ENCODE measurements at places on chromosomes 11 and 22.
A peak's percentile ranks its signal among the peaks of the same experiment; 100 is the strongest.

GRCh38 chr11:122656073-122656630, 630 bp downstream of the UBASH3B start:
- DNase-seq: peak; percentile 45

DNA sequence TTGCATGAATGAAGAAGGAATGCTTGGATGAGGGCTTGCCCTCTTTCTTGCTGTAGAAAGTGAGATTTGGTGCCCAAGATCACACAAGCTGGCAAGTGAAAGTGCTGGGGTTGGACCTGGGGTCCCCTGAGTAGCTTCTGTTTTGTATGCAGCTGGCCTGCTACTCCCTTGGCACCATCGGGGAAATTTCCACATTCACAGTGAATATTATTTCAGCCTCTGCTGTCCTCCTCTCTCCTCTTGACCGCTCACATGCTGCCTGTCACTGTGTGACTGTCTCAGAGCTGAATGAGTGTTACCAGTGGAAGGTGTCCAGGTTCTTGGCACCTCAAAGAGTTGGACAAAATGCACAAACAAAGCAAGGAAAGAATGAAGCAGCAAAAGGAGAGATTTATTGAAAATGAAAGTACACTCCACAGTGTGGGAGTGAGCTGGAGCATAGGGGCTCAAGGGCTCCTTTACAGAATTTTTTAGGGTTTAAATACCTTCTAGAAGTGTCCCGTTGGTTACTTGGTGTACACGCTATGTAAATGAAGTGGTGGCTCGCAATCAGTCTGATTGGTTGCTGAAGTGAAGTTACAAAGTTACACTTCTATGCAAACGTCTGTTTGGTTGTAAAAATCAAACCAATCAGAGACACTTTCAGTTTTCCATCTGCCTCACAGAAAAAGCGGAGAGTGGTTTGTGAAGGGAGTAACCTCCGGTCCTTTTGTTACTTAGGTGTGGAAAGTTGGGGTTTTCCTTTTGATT, 87.4 kb downstream of the DEPDC5 start:
- no peak for DNase-seq

DNA sequence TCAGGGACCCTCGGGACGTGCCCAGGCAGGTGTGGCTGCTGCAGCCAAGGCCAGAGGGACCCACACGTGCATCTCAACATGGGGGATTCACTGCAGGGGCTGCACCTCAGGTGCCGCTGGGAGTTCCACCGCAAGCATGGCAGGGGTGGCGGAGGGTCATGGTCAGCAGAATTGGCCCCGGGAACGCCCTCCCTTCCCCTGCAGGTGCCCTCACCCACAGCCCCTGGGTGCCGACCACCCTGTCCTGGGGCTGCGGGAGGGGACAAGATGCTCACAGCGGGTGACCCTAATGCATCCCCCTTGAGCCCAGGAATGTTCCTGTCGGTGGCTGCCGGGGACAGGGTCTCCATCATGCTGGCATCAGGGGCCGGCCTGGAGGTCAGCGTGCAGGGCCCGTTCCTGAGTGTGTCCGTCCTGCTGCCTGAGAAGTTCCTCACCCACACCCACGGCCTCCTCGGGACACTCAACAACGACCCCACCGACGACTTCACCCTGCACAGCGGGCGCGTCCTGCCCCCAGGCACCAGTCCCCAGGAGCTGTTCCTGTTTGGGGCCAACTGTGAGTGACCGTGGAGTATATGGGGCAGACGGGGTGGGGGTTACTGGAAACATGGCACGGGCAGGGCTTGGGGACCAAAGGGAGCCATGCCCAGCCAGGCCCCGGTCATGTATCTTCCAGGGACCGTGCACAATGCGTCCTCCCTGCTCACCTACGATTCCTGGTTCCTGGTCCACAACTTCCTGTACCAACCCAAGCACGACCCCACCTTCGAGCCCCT, 5.8 kb downstream of the SUSD2 start:
- DNase-seq: no peak

DNA sequence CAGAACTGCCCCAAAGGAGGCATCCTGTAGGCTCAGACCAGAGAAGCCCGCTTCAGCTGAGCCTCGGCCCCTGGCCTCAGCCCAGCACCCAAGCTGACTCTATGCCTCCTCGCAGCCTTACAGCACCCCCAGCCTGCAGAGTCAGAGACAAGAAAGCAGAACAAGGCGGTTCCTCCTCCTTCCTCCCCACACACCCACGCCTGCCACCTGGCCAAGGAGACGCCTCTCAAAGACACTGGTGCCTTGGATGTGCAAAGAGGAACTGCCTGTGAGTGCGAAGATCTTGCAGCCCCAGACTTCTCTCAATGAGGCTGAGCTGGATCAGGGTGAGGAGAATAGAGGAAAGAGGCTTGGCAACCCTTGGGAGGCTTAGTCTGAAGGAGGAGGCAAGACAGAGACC, 60.2 kb downstream of the PDE2A start:
- DNase-seq: no peak

DNA sequence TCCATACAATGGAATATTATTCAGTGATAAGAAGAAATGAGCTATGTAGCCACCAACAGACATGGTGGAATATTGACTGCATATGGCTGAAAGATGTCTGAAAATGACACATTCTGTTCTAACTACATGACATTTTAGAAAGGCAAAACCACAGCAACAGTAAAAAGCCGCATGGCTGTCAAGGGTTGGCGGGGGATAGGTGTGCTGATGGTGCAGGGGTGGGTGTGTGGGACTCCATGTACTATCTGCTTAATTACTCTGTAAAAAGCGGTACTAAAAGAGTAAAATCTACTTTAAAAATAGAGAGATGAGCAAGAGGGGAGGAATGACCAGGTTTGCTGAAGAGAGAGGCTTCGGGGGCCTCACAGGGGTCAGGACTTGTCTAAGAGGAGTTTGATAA, 16.7 kb upstream of the YPEL1 start:
- DNase-seq: no peak

DNA sequence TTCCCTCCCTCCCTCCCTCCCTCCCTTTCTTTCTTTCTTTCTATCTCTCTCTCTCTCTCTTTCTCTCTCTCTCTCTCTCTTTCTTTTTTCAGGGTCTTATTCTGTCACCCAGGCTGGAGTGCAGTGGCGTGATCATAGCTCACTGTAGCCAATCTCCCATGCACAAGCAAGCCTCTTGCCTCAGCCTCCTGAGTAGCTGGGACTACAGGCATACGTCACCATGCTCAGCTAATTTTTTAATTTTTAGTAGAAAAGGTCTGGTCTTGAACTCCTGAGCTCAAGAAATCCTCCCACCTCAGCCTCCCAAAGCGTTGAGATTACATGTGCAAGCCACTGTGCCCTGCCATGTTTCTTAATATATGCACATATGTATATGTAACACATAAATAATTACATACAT, 19.0 kb downstream of the TSKU start:
- no peak for DNase-seq

DNA sequence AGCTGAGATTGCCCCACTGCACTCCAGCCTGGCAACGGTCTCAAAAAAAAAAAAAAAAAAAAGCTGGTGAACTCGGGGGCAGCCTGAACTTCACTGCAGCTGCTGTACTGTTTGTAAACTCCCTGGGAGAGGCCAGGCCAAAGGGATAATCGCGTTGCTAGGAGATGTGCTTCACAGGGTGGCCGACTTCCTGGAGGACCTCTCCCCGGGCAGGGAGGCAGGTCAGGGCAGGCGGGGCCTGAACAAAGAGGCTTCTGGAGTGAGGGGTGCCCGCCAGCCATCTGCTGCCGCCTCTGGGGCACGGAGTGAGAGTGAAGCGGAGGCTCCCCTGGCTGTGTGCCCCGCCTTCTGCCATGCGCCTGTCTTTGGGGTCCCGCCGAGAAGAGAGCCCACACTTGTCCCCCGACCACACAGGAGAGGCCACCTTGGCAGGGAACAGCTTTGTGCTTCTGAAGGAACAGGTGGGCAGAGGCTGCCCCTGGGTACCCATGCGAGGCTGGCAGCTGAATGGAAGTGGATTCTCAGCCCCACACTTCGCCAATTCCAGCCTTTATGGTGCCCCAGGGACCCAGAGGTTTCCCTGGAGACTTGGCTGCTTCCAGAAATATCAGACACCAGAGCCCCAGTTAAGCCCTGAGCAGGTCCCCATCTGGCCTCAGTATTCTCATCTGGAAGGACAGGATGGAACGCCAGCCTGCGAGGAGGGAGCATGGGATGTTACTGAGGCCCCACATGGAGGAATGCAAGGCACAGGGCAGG, 29.6 kb downstream of the TMEM184B start:
- no peak for DNase-seq

DNA sequence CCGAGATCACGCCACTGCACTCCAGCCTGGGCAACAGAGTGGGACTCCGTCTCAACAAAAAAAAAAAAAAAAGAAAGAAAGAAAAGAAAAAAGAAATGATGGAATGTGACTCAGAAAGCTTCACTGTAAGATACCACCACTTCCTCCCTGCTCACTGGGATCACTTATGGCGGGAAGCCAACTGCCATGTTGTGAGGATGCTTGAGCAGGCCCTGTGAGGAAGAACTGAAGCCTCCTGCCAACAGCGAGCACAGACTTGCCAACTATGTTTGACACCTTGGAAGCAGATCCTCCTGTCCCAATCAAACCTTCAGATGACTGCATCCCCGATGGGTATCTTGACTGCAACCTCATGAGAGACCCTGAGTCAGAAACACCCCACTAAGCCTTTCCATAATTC, 8.3 kb downstream of the SEC14L6 start:
- DNase-seq: no peak

DNA sequence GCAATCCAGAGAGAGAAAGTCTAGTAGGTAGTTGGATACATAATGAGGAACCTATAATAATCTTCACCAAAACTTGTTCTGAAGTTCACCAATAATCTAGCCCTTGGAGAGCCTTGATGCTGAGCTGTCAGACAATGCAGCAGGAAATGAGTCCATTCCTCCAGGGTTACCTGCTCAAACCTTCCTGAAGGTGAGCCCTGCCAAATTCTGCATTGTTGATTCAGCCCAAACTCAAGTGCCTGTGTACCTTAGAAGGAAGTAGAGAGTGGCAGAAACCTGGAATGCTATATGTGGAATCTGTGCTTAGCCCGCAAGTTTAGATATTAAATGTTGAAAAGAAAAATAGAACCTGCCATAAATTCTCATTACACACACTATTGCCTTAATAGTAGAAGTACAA, 77.4 kb upstream of the SPON1 start:
- no peak for DNase-seq

DNA sequence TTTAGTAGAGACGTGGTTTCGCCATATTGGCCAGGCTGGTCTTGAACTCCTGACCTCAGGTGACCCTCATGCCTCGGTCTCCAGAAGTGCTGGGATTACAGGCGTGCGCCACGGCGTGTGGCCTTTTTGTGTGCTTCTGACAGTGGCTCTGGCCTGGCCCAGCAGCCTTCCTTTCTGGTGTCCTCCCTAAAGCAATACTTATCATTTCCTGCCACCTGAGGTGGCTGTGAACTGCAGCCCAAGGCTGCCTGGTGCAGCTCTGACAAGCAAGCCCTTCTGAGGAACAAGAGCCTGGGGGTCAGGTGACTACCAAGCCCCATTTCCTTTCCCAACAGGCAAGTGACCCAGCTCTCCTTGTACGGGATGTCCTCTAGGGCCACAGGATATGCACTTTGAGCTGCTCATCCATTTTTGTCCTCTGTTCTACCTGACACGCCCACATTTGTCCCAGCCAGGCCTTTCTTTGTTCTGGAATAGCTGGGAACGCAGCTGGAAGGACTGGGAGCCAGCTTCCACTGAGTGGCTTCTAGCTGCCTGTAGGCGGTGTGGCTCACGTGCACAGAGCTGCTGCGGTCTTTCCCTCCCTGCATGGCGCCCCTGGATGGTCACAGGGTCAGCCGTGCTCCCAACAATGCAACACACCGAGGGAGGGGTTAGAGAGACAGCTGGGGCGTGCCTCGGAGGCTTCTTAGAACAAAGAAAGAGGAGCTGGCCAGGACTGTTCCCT, 12.3 kb upstream of the BID start:
- no peak for DNase-seq

GRCh38 chr22:44589831-44590230, 91.8 kb upstream of the RTL6 start:
- DNase-seq: no peak

DNA sequence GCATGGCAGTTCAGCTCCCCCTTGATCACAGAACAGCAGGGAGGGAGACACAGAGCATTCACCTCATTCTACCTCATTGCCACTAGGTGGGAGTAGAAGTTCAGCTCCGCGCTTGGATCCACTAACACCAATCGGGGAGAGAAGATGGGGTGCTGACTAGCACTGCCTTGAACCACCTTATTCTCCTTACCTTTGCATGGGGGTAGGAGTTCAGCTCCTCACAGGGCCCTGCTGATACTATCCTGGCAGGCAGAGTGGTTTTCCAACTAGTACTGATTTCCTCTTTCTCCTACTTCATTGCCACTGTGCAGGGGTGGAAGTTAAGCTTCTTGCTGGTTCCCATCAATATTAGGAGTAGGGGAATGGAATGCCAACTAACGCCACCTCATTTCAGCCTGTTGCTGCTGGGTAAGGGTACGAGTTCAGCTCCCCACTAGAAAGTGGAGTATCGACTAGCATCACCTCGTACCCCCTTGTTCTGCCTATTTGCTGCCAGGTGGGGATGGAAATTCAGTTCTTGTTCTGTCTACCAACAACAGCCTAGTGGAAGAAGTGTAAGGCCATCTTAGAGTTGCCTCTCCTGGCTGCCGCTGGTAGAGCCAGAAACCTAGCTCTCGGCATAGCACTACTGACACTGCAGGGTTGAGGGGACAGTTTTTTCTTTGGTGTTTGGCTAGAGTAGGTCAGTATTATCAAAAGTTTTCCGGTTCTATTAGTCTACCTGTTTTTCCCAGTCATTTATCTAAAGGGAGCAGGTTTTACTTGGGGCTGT, 550.9 kb upstream of the CCDC90B start:
- no peak for DNase-seq

DNA sequence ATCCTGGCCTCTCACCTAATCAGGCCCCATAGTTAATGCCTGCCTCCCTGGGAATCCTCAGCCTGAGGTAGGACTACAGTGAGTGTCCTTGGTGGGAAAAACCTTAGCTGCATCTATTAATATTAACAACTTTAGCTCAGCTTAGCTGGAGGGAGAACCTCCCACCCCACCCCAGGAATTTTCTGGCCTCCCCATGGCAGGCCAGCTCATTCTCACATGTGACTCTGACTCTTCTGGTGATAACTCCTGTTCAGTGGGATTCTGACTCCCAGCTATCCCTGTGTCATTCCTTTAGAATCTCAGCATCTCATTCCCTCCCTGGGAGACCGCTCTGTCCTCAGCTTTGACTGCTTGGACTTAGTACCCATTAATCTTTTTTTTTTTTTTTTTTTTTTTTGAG, 14.5 kb downstream of the ART5 start:
- DNase-seq: no peak

GRCh38 chr11:2837096-2837601, 48.4 kb downstream of the CDKN1C start:
- no peak for DNase-seq

GRCh38 chr11:75810637-75811390, 4.2 kb upstream of the UVRAG start:
- DNase-seq: no peak

- no peak for DNase-seq
Observed at GRCh38 chr11:9600644-9601036, 27.2 kb downstream of the WEE1 start.

GRCh38 chr22:49783036-49783746, 44.5 kb downstream of the BRD1 start:
- no peak for DNase-seq

Data from stimulated activated CD8-positive, alpha-beta memory T cell treated with anti-CD3 and anti-CD28 coated beads, Interleukin-2, amount 100 ng/mL, for 48 hours (primary cell).